MCF 10A (cell line): ENCODE measurements at places on chromosomes 11 and 22.
A peak's percentile ranks its signal among the peaks of the same experiment; 100 is the strongest.

DNA sequence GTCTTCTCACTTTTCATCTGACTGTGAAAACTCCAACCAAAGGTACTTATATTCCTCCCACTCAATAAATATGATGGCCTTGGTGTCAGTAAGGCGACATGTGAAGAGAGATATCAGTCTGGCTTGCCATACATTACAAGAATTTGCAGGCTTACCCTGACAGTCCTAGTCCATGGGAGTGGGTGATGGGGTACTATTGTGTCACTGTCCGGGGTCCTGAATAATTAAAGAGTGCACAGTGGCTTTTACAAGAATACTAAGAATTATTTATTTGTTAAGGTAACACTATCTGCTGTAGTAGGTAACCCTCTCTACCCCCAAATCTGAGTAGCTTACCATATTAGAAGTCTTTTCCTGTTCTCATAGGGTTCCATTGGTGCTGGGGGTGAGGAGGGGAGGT is 23.1 kb upstream of the IZUMO1R start:
- peak; percentile 9 for DNase-seq

DNA sequence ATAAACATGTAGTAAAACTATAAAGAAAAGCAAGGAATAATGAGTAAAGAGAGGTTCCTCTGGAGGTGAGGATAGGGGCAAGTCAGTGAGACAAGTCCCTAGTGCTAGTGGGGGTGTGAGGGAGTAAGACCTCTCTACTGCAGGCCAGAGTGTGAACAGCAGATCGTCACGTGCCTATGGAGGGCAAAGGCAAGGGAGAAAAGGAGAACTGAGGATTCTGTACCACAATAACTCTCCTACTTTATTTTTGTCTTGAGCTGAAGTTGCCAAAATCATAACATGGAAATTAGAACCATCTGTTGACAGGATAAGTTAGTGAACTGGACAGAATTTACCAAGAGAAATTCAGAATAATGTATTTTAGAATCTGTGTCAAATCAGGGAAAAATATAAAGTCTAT is 77.6 kb downstream of the ENTHD1 start:
- DNase-seq, result no peak

DNA sequence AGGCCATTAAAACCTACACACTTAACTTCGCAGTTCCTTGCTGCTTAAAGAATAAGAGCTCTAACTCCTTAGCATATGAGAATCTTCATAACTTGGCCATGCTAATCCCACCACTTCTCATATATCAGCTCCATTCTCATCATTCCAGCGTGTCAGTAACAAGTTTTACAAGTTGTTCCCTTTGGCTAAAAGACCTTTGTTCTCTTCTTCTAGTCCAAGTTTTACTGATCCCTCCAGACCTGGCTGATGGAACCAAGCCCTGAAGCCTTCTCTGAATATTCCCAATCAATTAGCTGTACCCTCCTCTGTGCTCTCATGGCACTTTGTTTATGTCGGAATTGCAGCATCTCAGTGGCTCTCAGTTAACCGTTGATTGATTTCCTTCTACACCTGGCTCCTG is 35.8 kb downstream of the GAB2 start:
- no peak for DNase-seq

DNA sequence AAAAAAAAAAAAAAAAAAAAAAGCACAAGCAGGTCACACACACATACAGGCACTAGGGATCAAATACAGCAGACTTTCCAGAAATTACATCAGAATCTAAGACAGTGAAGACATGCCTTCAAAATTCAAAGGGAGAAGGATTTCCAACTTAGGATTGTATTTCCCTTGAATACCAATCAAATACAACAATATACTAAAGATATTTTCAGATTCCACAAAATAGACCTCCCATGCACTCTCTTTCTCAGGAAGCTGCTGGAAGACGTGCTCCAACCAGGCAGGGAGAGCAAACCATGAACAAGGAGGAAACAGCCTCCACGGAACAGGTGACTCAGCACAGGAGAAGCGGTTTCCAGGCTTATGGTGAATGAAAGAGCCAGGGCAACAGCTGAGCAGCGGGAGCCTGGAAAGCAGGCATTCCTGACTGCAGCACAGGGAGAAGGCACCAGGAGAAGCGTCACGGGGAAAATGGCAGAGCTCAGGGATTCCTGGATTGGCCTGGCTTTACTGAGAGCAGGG is 32.0 kb downstream of the TMEM184B start:
- DNase-seq, result peak; percentile 85

GRCh38 chr11:19980957-19981669 is 179.2 kb downstream of the DBX1 start:
- DNase-seq, result peak; percentile 52

GRCh38 chr11:80280737-80281136 is 839.9 kb upstream of the TENM4 start:
- DNase-seq, result no peak
